ENCODE measurements at places on chromosomes 4 and X.

- DNase-seq: no peak
These were observed 32.0 kb upstream of the MTMR8 start for GRCh38 chrX:64427281-64427680.

GRCh38 chr4:73452953-73453700 lies 17.1 kb downstream of the AFP start:
- DNase-seq: peak; percentile 68

DNA sequence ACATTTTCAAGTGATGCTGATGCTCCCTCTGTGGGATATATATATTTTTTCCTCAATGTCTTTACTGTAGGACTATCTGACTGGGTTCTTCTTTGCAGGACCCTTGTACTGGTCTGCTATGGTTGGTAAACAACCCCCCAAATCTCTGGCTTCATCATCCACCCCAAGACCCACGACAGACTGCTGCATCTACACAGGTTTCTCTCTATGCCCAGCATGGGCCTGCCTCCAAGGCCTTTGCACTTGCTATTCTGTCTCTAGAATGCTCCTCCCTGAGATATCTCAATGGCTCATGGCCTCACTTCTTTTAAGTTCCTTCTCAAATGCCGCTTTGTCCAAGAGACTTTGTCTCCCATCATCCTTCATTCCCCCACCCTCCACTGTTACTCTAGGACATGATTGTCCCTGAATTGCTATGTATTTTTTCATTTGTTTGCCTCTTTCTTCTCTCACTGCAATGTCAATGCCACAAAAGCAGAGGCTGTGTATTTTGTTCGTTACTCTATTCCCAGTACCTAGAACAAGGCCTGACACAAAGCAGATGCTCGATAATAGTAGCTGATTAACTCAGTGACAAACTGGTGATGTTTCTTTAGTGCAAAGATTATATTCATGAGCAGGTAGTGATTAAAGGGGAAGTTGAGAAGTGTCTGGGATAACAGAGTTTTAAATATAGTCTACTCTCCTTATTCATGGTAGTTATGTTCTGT lies 6.6 kb downstream of the EVC start:
- DNase-seq: no peak

- DNase-seq: no peak
These were observed 43.1 kb upstream of the LSM6 start for GRCh38 chr4:146132445-146132844.

DNA sequence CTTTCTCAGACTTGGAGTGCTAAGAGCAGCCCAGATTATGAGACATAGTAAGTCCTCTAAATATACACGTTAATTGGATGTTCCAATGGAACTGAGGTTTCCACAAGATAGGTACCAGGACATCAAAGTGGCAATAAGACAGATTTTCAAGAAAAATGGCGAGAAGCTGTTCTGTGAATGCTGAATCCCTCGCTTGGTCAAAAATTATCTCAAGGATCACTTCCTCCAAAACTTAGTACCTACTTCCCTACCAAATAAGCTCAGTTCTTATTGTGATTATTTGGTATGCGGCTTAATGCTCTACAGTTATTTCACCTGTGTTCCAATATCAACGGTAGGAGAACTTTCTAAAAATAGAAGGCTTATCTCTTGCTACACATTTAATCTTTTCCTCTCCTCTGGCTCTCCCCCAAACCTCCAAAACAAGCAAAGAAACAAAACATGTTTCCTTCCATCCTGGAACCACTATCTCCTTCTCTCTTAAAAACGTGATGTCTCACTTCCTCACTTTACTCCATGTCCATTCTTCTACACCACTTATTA lies 14.7 kb downstream of the PDGFC start:
- DNase-seq: no peak

GRCh38 chr4:158728236-158728635 lies 5.0 kb upstream of the PPID start:
- no peak for DNase-seq

DNA sequence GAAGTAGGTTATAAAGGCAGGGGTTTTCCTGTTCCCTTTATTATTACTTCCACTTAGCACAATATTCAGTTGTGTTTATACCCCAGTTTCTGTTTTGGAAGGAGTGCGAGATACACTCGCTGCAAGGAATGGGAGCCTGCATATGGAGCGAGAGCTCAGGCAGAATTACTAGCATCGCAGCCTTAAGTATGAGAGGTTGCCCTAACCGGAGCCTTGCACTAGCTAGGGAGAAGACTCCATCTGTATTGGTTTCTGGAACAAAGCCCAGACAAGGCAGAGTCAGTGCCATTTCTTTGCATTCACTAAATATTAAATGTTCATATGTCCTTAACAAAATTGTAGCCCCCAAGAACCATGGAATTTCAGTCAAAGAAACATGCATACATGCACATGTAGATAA lies 6.2 kb upstream of the DCTD start:
- DNase-seq: no peak

GRCh38 chrX:122586831-122587230 lies 597.2 kb upstream of the GRIA3 start:
- DNase-seq: no peak

DNA sequence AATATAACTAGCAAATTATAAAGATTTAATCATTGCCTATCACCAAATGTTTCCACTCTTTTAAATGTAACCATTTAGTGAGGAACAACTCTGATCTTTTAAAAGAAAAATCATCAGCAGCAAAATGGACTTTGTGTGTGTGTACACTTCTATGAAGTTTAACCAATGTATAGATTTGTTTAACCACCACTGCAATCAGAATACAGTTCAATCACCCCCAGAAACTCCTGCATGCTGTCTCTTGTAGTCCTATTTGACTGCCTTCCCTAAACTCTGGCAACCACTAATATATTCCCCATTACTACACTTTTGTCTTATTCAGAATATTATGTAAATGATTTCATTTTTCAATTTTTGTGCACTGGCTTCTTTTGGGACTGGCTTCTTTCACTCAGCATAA lies 1.7 kb upstream of the TCEAL8 start:
- DNase-seq: no peak

GRCh38 chr4:81845273-81845672 lies 373.6 kb upstream of the RASGEF1B start:
- no peak for DNase-seq

- DNase-seq: no peak
These were observed 78.6 kb downstream of the CLCN5 start for GRCh38 chrX:50000937-50001542.

DNA sequence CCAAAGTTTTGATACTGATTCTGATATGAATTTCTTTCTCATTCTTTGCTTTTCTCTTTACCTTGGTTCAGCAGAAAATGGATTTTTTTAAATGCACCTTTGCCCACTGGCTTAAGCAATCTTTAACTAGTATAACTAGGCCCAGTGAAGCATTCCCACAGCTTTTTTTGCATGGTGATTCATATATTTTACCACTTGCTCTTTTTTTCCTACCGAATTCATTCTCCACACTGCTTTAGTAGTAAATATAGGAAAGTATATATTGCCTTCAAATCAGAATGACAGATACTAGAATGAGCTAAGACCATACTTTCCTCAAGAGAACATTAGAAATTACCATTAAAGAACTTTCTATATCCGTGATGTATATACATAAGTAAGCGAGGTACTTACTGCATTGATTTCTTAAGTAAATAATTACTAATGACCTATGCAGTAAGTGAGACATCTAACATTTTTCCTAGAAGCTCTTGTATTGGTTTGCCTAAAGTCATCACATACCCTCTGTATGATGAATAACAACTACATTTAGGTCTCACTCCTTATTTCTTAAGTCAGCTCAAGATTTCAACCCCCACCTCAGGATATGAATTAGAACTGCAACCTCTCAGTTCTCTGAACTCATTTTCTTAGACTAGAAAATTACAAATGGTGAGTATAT lies 44.2 kb downstream of the SLC4A4 start:
- no peak for DNase-seq

GRCh38 chr4:9847968-9848748 lies 66.7 kb downstream of the DRD5 start:
- DNase-seq: no peak

DNA sequence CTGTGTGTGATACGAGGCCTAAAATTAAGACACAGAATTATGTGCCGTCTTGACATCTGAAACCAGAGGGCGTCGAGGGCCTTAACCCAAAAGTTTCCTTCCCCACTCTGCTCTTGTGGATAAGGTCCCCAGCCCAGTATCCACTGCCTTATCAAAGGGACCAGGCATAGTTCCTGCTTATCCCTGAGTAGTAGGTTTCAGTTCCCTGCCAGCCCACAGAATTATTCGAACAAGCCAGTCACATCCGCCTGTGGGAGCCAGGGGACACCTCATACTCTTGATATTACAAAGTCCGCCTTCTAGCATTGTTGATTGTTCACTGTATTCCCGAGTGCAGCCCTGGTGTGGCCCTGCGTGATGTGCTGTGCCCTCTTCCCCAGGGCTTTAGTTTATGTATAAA lies 5.4 kb upstream of the MMRN1 start:
- DNase-seq: no peak

GRCh38 chr4:122602277-122603142 lies 18.4 kb downstream of the IL21 start:
- peak; percentile 73 for DNase-seq

DNA sequence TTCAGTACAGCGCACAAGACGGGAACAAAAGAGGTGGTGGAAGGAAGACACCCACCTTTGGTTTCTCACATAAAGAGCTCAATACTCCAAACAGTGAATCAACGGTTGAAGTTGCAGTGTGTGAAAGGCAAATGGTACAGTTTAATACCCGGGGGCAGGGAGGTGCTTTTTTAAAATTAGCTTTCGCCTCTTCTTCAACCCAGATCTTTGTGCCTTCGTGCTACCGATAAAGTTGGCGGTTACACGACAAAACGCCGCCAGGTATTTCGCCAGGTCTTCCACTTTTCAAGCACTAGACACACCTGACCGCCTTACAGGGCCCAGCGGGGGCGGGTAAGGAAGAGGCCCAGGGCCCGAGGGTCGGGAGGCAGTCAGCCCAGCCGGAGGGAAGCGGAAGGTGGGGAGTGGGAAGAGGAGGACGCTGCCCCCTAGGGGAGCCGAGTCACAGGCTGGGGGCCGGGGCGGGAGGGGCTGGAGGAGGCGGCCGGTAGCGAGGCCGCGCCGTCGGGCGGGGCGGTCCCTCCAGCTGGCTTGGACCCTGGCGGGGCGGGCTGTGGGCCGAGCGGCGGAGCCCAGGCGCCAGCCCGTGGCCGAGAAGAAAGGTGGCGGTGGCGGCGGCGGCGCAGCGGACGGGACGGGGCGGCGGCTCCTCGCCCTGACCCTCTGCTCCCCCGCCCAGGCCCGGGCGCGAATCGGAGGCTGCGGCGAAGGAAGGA lies 16.0 kb downstream of the UTP3 start:
- peak; percentile 94 for DNase-seq

DNA sequence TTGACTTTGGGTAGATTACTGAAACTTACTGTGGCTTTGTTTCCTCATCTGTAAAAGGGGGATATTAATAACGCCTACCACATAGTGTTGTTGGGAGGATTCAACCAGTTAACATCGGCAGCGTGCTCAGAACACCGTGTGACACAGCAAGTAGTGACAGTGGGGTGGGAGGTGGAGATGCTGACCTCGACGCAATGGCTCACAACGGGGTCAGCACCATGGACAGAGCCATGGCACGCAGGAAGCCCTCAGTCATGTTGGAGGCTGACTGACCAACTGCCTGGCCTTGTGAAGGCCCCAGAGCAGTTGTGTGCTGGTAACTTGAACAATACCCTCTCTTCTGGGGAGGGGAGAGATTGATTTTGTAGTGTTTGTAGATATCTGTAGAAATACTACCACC lies 93.2 kb downstream of the WFS1 start:
- DNase-seq: peak; percentile 78

- no peak for DNase-seq
These were observed 211.8 kb downstream of the SLC7A11 start for GRCh38 chr4:138030375-138030774.

DNA sequence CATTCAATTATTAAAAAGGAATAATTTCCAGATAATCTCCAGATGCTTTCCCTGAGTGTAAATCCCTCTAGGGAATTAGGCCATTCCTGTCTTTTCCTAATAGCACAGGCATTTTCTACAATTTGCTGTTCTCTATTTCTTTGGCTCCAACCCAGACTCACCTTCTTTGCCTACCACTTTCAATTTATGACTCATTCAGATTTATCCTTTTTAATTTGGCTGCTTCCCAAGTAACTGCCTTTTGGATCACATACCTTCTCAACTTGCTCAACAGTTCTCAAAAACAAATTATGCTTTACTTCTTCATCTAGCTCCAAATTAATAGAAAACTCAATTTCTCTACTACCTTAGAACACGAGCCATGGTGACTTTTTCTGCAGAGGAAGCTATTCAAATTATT lies 1166.3 kb upstream of the PCDH7 start:
- DNase-seq: no peak

DNA sequence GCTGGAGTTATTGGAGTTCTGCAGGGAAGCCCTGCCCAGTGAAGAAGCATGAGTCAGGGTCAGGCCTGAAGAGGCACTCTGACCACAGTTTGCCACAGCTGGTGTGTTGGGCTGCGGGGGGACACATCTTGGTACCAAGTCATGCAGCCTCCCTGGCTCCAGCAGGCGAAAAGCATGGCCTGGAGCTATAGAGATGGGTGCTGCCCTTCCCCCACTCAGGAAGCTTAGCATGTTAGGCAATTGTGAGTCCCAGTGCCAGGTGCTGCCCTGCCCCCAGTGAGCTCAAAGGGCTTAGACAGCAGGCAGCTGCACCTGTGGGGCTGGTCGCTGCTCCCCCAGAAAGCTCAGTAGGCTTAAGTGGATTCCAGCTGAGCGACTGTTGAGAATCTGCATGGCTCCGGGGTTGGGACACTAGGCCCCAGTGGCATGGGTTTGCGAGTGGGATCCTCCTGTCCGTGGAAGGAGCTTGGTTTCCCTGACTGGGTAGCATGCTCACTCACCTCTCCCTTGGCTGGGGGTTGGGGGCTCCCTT lies 755.5 kb downstream of the GLUD2 start:
- peak; percentile 11 for DNase-seq

DNA sequence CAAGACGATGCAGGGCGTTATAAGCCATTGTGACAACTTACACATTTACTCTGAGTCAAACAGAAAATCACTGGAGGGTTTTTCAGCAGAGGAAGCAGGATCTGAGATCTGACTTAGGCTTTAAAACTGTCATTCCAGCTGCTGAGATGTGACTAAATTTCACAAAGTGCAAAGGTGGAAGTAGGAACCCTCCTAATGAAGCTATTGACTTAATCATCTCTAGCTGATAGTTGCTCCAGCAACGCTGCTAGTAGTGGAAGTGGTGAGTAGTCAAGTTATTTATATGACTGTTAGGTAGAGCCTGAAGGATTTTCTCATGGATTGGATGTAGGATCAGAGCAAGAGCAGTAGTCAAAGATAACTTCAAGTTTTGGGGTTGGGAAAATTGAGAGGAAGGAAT lies 218.6 kb downstream of the GRID2 start:
- no peak for DNase-seq

GRCh38 chr4:151561551-151562256 lies 152.7 kb downstream of the FHIP1A start:
- no peak for DNase-seq

GRCh38 chr4:67365661-67366245 lies 179.6 kb downstream of the CENPC start:
- no peak for DNase-seq

GRCh38 chrX:135345107-135345589 lies 35.9 kb downstream of the ETDC start:
- no peak for DNase-seq

GRCh38 chrX:47194194-47194787 lies 662 bp downstream of the UBA1 start:
- DNase-seq: no peak

- no peak for DNase-seq
These were observed 427 bp downstream of the ZNF182 start for GRCh38 chrX:48003367-48003757.

All from GM23338 (cell line).